ENCODE measurements at places on chromosomes 5 and 9.

- DNase-seq = no peak
These were observed 99.3 kb downstream of the ANGPTL2 start for GRCh38 chr9:127022913-127023660.

- no peak for DNase-seq
These were observed 58.0 kb downstream of the DOCK2 start for GRCh38 chr5:169695025-169695625.

- DNase-seq = no peak
These were observed 142.9 kb downstream of the BNC2 start for GRCh38 chr9:16727452-16728136.

GRCh38 chr5:141707510-141707909, 25.5 kb upstream of the ARAP3 start:
- DNase-seq = no peak

DNA sequence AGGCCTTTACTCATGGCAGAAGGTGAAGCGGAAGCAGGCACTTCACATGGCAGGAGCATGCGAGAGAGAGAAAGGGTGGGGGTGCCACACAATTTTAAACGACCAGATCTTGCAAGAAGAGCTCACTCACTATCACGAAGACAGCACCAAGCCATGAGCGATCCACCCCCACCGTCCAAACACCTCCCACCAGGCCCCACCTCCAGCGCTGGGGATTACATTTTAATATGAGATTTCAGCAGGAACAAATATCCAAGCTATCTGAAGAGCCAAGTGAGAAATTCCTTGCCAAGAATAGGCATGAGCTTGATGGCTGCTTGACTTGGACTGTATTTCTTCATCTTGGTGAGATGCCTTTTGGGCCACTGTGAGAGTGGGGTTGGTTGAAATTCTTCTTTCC, 88.0 kb downstream of the PDZD2 start:
- DNase-seq = no peak

DNA sequence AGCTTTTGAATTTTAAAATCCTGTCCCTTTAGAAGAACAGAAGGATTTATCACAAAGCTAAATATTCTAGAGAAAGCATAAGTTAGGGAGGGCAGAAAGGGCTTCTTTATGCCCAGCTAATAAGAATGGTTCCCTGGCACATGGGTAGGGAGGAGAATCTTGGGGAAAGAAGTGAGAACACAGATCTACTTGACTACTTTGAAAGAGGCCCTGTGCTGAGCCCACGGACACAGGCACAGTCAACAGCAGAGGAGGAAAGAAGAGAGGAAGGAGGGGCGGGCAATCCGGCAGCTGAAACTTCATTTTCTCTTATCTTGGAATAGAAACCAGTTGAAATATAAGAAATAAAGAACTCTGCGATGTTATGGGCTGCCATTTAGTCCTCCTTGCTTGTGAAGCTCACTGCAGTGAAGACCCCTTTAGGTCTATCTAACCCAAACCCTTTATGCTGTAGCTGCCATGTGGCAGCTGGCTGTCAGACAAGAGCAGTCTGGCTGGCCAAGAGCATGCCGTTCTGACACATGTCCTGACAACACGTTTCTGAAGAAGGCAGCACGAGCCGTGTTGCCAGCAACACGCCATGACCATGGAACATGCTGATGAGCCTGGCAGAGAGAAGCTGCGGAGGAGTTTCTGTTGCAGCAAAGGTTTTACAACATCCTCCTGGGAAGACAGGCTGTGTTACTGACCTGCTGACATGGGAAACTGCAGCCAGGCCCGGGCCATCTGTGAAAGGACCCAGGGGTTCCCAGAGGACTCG, 34.2 kb downstream of the ABLIM3 start:
- DNase-seq = no peak

- DNase-seq = no peak
These were observed 59.2 kb downstream of the NSUN2 start for GRCh38 chr5:6573651-6574101.

DNA sequence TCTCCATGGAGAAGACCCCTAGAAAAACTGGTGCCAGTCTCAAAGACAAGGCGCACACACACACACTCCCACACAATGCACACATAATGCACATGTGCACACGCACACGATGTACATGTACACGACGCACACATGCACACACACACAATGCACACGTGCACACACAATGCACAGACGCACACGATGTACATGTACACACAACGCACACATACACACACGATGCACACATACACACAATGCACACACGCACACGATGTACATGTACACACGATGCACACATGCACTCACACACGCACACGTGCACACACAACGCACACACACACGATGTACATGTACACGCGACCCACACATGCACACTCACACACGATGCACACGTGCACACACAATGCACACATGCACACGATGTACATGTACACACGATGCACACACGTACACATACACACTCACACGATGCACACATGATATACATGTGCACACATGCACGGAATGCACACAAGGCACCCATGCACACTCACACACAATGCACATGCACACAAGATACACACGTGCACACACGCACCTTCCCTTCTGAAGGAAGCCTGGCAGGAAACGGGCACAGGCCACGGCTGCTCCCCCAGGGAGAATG, 76.5 kb downstream of the VAV2 start:
- no peak for DNase-seq

GRCh38 chr5:107917983-107918382, 247.2 kb upstream of the EFNA5 start:
- no peak for DNase-seq

DNA sequence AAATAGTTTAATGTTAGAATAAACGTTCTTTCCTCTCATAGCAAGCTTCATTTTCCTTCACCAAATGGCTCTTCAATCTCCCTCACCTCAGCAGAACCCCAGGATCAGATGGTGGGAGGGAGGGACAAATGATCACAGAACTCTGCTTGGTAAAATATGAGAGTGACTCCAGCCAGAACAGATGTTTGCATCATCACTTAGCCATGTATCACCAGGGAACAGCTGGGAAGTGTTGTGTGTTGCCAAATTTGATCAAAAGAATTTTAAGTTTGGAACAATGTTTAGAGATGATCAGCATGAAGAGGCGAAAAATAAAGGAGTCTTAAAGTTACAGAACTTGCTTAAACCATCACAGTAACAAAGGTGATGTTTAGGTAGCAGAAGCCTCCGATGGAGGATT, 115.7 kb downstream of the FRMD3 start:
- no peak for DNase-seq

DNA sequence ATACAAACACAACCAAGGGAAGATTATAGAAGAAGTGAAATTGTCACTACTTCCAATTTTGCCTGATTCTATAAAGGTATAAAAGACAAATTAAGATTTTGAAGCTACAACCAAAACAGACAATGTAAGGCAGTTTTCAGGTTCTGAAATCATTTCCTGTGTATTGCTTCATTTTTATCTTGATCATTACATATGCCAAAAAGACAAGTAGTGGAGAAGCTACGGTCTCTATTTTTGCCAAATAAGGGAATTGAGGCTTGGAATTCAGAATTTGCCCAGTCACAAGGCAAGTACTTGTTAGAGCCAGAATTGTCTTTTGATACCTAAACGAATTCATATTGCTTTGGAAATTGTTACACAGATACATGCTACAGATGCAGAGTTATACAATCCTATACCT, 20.6 kb downstream of the EDIL3 start:
- no peak for DNase-seq
